ENCODE measurements at places on chromosomes 5 and 9.

DNA sequence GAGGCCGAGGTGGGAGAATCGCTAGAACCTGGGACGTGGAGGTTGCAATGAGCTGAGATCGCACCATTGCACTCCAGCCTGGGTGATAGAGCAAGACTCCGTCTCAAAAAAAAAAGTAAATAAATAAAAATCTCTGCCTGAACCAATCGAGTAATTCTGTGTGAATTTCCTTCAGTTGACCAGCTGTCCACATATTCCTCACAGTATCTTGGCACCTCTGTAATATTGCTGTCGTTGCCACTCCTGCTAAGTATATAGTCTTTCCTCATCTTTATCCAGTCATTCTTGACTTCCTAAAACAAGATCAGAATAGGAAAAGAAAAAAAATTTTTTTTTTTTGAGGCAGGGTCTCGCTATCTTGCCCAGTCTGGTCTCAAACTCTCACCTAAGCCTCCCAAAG lies 29.9 kb downstream of the KDM3B start:
- no peak overlapping the region for H3K4me3 ChIP-seq
- no peak overlapping the region for H3K27ac ChIP-seq
- no peak for DNase-seq
- H3K36me3 ChIP-seq = peaks cover 99% of the 10 kb centered on the region

DNA sequence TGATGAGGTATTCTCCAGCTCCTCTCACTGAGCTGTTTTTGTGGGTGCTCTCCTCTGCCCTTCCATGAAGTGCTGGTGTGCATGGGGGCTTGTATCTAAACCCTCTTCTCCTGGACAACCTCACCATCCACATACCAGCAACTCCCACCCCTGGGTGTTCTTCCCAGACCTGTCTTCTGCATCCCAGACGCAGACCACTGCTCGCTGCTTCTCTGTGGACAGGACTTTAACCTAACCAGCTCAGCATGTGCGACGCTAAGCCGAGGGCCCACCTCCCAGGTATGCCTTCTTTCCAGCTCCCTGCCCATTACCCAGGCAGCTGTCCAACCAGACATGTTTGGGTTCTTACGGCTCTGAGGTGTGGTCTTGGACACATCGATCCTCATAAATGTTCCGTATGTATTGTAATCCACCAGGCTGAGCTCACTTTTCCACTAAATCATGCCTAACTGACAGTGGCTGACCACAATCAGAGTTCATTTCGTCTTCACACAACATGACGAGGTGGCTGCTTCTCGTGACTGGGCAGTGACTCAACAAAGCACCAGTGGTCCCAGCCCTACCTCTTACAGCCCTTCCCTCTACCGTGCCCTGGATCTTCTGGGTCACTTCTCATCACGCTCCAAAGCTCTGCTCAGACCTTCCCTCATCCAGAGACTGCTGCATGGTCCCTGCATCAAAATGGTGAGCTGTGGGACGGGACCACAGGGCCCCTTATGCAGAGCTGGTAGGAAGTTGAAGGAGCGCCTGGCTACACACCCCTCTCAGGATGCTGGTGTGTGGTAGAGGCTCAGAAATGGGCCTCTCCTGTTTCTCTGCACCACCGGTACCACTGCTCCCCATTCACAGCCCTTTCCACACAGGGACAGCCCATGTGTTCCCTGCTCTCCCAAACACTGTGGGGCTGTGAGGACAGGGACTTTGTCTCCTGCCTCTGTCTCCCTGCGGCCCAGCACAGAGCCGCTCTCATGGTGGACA lies 9.6 kb upstream of the PTGES2 start:
- no peak overlapping the region for H3K4me3 ChIP-seq
- H3K36me3 ChIP-seq = no peaks in the 10 kb centered on the region
- no peaks in the 10 kb centered on the region for H3K27me3 ChIP-seq
- H3K27ac ChIP-seq = no peak overlapping the region

DNA sequence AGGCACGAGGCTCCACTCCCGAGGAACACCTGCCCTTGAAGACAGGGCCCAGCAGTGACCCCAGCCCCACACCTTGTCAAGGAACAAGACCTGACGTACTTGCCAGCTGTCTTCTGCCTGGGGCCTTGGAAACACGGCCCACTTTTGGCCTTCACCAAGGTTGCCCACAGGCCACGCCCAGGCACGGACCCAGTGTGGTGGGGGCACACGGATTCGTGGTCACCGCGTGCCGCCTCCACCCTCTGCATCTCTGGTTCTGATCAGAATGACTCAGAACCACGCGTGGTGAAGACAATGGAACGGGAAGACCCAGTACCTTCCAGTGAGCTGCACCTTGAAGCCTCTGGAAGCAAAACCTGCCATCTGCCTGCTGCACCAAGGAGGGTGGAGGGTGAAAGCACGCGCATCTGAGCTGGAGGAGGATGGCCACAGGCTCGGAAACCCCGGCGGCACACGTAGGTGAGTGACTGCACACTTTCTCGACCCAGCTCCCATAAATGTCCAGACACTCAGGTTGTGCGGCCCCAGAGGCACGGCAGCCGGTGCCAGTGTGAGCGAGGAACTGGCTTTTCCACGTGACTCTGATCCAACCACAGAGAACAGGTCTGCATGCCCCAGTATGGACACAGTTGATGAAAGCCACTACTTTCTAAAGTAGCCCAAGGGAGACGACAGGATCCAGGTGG lies 36.5 kb downstream of the LPCAT1 start:
- peaks cover 44% of the 10 kb centered on the region for H3K36me3 ChIP-seq
- no peaks in the 10 kb centered on the region for H3K27me3 ChIP-seq
- no peak overlapping the region for H3K27ac ChIP-seq
- H3K4me1 ChIP-seq = no peaks in the 10 kb centered on the region

DNA sequence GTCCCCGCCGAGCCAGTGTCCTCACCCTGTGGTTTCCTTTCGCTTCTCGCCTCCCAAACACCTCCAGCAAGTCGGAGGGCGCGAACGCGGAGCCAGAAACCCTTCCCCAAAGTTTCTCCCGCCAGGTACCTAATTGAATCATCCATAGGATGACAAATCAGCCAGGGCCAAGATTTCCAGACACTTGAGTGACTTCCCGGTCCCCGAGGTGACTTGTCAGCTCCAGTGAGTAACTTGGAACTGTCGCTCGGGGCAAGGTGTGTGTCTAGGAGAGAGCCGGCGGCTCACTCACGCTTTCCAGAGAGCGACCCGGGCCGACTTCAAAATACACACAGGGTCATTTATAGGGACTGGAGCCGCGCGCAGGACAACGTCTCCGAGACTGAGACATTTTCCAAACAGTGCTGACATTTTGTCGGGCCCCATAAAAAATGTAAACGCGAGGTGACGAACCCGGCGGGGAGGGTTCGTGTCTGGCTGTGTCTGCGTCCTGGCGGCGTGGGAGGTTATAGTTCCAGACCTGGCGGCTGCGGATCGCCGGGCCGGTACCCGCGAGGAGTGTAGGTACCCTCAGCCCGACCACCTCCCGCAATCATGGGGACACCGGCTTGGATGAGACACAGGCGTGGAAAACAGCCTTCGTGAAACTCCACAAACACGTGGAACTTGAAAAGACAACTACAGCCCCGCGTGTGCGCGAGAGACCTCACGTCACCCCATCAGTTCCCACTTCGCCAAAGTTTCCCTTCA lies 1.4 kb downstream of the GLIS3 start:
- peaks cover 35% of the 10 kb centered on the region for H3K4me1 ChIP-seq
- H3K36me3 ChIP-seq = no peaks in the 10 kb centered on the region
- peak overlapping the region; percentile 85 for H3K27ac ChIP-seq
- peak; percentile 26 for DNase-seq

DNA sequence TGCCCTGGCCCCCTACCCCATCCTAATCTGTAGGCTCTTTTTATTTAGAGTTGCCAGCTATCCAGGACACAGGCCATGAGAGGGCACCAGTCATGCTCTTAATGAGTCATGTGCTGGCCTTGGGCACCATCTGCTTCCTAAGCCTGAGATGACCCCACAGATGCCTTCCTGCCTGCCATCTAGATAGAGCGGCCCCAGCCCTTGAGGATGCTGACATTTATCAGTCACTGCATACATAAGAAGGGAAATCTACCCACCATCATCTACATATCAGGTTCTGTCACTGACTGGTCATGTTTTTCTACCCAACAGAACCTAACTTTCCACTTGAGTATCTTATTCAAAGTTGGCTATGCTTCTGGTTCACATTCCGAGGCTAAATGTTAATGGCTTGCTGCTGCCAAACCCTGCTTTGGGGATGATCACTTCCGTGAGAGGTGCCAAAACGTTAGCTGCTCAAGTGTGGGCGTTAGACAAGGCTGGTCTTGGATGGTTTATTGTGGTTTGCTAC lies 49.9 kb upstream of the TTC23L start:
- no peak overlapping the region for H3K4me3 ChIP-seq
- H3K36me3 ChIP-seq = no peaks in the 10 kb centered on the region
- peaks cover 22% of the 10 kb centered on the region for H3K4me1 ChIP-seq
- DNase-seq = no peak
- H3K27ac ChIP-seq = no peak overlapping the region

DNA sequence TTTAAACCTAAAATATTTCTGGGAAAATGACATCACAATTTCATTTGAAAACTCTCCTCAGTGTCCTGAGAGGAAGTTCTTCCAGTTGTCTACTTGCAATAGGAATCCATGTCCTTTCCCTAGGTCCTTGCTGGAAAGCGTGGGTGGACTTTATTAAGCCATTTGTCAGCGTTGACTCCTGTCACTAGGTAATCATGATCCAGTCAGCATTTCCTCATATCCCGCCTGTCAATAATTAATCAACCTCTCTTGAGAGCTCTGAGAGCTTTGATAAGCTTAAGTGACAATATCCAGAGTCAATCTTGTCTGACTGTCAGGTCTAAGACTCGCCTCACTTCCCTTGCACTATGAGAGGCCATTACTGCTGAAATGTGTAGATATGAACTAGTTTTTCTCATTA lies 107.2 kb upstream of the SLIT3 start:
- no peaks in the 10 kb centered on the region for H3K4me1 ChIP-seq
- no peak for DNase-seq
- H3K27ac ChIP-seq = no peak overlapping the region
- no peaks in the 10 kb centered on the region for H3K27me3 ChIP-seq

DNA sequence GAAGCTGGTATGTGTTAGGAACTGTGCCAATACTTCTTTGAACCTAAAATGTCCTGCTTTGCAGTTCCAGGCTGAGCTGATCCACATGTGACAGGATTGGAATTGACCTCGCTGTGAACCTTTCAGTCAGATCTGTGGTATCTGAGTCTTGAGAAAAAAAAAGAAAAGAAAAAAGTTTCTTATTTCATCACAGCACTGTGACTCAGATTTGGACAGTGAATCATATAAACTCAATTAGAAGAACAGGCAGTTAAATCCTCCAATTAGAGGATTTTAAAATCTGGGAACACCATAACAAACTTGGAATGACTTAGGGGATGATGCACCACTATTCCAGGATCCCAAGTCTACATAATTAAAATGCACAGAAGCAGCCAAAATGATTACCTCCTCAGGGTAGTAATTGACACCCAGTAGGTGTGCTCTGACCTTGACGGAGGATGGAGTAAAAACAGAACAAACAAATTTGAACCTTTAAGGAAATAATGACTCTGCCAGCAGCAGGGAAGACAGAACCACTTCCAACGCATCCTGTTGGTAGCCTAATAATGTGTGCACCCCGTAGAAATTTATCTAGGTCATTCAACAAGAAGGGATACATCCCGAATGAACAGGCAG lies 57.8 kb upstream of the RAI14 start:
- peaks cover 12% of the 10 kb centered on the region for H3K4me1 ChIP-seq
- H3K4me3 ChIP-seq = no peak overlapping the region
- H3K36me3 ChIP-seq = no peaks in the 10 kb centered on the region
- no peaks in the 10 kb centered on the region for H3K27me3 ChIP-seq

GRCh38 chr5:88690409-88691229 lies 192.4 kb downstream of the MEF2C start:
- H3K4me1 ChIP-seq = peaks cover 44% of the 10 kb centered on the region
- H3K4me3 ChIP-seq = peak overlapping the region; percentile 50
- no peaks in the 10 kb centered on the region for H3K36me3 ChIP-seq
- no peak overlapping the region for H3K27ac ChIP-seq
- peak; percentile 66 for DNase-seq

- H3K4me1 ChIP-seq = peaks cover 38% of the 10 kb centered on the region
- no peaks in the 10 kb centered on the region for H3K36me3 ChIP-seq
- H3K27me3 ChIP-seq = no peaks in the 10 kb centered on the region
- H3K4me3 ChIP-seq = no peak overlapping the region
Observed at GRCh38 chr5:154218786-154219185, 28.3 kb downstream of the GALNT10 start.

DNA sequence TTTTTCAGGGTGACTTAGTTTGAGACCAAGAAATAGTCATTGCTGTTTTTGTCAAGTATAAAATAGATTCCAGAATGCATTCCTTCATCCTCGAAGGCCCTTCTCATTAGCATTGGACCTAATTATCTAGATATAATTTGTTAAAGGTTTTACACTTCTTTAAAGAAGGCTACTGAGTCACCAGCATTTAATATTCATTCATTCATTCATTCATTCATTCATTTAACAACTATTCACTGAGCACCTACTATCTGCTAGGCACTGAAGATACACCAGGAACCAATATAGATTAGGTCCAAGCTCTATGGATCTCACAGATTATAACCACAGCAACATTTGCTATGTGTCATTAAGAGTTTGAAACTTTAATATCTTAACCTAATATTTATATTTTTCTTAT lies 11.1 kb upstream of the REEP5 start:
- no peaks in the 10 kb centered on the region for H3K27me3 ChIP-seq
- H3K4me1 ChIP-seq = peaks cover 13% of the 10 kb centered on the region
- DNase-seq = no peak
- H3K27ac ChIP-seq = no peak overlapping the region
- no peak overlapping the region for H3K4me3 ChIP-seq

- peaks cover 92% of the 10 kb centered on the region for H3K27me3 ChIP-seq
- H3K4me1 ChIP-seq = no peaks in the 10 kb centered on the region
- H3K36me3 ChIP-seq = no peaks in the 10 kb centered on the region
- H3K4me3 ChIP-seq = no peak overlapping the region
- H3K27ac ChIP-seq = no peak overlapping the region
- no peak for DNase-seq
Observed at GRCh38 chr5:73338256-73339050, 110.1 kb downstream of the FOXD1 start.

GRCh38 chr5:139524446-139524845 lies 36.7 kb upstream of the UBE2D2 start:
- no peaks in the 10 kb centered on the region for H3K4me1 ChIP-seq
- H3K4me3 ChIP-seq = no peak overlapping the region
- no peaks in the 10 kb centered on the region for H3K27me3 ChIP-seq
- DNase-seq = no peak

DNA sequence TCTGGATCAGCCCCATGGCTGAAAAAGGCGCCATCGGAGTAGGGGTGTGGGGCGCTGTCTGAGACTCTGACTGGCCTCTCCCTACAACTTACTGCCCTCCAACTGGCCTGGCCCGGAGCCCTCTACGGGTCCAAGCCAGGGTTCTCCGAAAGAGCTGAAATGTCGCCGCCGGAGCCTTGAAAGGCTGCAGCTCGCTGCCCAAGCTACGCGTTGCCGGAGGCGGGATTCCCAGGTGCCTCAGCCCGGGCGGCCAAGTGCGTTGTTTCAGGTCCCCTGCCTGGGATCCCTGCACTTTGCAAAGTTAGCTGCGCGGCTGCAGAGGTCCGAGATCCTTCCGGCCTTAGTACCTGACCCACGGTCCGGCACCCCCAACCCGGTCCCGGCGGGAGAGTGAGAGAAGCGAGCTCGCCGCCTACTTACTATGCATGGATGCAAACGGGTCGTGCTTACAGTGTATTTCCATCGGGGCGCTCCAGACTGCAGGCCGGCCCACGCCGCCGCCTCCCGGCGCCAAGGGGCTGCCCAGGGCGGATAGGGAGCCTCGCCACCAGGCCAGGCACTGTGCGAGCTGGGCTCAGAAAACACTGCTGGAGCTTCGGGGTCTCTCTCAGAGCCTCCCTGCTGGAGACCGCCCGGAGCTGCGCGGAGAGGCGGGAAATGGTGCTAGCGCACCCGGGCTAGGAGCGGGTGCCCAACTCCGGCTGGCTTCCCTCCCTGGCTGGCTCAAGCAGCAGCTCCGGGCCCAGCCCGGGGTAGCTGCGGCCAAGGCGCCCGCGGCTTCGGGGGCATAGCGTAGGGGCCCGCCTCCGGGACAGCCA lies 7.7 kb downstream of the PAX5 start:
- no peak overlapping the region for H3K27ac ChIP-seq
- peak overlapping the region; percentile 57 for H3K4me3 ChIP-seq
- no peaks in the 10 kb centered on the region for H3K36me3 ChIP-seq
- peaks cover 100% of the 10 kb centered on the region for H3K27me3 ChIP-seq

Measured in left ventricle myocardium inferior (tissue), 1 donor.